ENCODE measurements at places on chromosomes 2 and 18.

GRCh38 chr18:35470435-35470834 is 27.3 kb downstream of the INO80C start:
- no peak for DNase-seq

DNA sequence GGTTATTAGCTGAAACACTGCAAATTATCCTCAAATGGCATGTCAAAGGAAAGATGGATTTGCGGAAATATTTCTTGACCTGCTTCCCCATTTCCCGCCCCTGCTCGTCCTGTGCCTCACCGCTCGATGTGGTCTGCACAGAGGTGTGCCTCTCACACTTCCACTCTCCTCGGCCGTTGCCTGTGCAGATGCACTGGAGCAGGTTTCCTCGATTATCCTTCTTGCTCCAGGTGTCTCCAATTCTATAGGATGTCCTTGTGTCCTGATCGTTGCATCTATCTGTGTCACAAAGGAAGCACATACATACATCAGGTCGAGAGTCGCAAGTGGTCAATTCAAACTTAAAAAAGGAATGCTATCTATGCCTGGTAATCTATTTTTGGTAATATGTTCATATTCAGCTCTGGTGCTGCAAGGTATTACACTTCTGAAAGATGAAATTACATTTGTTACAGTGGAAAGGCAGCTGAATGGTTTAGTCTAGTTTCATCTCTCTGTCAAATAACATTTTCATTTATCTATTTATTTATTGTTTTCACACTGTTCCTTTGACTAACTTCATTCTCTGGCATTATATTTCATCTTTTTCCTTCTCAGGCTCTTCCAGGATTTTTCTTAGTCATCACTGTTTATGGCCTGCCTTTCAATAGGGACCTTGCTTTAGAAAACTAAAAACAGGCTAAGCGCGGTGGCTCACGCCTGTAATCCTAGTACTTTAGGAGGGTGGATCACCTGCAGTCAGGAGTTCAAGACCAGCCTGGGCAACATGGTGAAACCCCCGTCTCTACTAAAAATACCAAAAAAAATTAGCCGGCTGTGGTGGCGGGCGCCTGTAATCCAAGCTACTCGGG is 7.6 kb downstream of the FN1 start:
- no peak for DNase-seq

DNA sequence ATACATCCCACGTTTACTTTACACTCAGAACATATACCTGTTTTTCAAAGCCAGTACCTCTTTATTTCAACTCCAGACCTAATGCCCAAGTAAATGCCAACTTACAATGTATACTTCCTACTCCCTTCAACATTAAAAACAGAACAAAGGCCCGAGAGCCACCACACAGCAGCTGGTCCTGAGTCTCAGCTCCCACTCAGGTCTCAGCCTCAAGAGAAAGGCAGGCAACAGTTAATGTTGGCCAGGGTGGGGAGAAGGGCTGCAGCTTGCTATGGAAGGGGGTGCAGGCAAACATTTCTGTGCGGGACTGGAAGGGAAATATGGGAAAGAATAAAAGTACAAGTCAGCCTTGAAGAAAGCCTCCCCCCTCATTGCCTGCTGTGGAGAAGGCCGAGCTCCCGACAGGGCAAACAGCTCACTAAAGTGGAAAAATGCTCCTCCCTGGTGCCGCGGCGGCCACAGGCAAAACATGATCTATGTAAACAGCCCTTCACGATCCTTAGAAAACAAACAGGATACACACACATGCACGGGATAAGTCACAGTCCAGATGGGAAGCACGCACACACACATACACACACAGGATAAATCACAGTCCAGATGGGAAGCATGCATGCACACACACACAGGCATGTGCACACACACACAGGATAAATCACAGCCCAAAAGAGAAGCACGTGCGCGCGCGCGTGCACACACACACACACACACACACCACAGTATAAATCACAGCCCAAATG is 67.4 kb downstream of the ADNP2 start:
- no peak for DNase-seq

DNA sequence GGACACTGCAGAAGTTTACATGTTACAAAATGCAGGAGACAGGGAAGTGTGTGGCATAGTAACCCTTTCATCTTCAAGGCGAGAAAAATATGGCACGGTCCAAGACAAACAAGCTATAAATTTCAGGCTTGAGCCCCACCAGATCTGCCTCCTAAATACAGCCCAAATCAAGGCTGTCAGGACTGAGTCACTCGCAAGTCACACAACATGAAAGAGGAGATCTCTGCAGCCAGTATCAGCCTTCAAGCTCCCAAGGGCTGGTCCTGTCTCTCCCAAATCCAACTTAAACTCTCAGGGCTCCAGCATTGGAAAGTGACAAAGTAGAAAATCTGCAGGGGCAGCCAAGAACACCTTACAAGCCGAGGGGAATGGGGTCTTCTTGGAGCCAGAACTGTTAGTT is 106.3 kb upstream of the GATA6 start:
- peak; percentile 45 for DNase-seq

GRCh38 chr2:9191041-9191481 is 15.6 kb upstream of the ASAP2 start:
- peak; percentile 91 for DNase-seq

GRCh38 chr2:126635281-126635680 is 20.7 kb upstream of the GYPC start:
- no peak for DNase-seq

- DNase-seq = no peak
These were observed 36.6 kb upstream of the ASB1 start for GRCh38 chr2:238389988-238390589.

DNA sequence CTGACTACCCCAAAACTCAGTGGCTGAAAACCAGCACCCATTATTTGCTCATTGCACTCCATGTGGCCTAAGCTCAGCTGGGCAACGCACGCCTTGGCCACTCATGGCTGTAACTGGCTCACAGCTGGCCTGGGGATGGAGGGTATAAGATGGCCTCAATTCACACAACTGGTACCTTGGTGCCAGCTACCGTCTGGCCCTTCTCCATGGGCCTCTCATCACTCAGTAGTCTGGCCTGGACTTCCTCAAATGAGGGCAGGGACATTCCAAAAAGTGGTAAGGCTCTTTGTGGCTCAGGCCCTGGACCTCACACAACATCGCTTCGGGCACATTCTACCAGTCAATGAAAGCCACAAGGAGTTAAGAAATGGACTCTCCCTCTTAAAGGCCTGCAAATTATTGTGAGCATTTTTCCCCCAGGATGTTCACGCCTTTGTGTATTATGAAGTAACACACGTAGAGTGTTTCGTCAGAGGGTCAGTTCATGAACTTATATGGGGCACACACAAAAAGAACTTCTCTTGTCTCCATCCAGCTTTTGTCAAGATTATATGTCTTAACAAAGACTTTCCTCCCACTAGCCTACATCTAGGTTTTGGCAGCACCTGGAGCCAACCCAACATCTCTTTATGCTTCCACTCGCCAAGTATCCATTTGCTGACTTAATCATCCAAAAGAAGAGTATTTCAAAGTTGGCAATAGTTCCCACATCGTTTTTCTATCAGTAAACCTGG is 145.2 kb downstream of the CCBE1 start:
- no peak for DNase-seq

DNA sequence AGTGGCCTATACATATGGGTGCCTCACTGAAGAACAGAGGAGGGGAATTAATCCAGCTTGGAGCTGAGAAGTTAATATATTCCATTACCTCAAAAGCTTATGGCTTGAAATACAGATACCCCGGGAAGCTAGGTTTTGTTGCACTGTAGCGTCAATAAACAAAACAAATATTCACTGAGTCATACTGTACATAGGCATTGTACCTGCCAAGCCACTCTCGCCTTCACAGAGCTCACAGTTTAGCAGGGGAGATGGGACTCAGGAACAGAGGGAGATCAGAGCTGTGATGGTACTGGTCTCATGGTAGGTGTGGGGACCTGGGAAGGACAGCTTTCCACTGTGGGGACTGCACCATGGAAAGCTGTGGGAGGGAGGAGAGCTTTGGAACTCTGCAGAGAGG is 111.2 kb upstream of the ST6GAL2 start:
- no peak for DNase-seq

- no peak for DNase-seq
These were observed 307 bp downstream of the CDH2 start for GRCh38 chr18:28176698-28176947.

DNA sequence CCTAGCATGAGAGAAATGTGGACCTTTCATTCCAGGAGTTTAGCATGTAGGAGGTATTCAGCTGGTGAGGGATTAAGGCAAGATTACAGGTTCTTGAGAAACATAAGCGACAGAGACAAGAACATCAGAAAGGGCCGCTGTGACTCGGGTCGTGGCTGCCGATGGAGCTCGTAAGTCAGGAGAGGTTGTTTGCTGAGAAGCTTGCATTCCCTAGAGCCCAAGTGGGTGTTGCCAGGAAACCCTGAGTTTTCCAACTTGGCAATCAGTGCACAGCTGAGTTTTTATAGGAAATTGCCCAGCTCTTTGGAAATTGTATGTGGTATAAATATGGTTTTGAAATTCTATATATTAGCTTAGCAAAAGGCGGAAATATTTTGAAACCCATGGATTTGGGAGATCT is 46.4 kb upstream of the CYP1B1 start:
- no peak for DNase-seq

GRCh38 chr2:240232961-240233884 is 92.8 kb upstream of the OTOS start:
- DNase-seq = peak; percentile 97

- no peak for DNase-seq
These were observed 6.2 kb upstream of the CNTNAP5 start for GRCh38 chr2:124018890-124019289.

DNA sequence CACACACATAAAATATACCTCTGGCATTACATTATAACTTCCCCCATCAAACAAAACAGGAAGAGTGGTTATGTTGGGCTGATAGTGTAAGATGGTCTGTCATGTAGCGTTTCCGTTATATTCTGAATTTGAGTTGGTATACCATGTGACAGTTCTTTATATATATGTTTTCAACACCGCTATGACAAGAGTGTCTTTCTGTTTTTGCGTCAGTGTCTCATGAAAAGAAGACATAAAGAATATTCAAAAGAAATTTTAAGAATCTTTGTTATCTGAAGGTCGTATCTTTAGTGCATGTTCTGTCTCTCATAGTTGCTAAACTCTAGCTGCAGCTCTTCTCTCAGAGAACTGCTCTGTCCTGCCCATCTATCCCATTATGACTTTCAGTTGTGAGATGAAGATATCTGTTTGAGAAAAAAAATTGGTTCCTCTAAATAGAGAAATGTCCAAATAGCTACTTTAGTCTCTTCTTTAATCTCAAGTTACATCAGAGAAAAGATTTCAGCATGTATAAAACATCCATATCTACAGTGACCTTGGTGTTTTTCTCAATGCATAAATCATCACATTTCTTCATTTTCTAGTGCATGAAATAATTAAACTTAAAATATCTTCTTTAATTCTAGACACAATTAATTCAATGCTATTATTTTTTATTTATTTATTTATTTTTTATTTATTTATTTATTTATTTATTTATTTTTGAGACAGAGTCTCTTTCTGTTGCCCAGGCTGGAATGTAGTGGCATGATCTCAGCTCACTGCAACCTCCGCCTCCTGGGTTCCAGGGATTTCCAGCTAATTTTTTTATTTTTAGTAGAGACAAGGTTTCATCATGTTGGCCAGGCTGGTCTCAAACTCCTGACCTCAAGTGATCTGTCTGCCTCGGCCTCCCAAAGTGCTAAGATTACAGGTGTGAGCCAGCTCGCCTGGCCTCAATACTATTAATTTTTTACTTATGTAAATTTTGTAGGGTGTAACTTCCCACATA is 24.3 kb upstream of the PSME4 start:
- no peak for DNase-seq

- DNase-seq = peak; percentile 89
These were observed at the start of gene SERTAD2 for GRCh38 chr2:64653109-64654062. Gene SERTAD2 (minus strand): TSS chr2:64653913. CDS start chr2:64636871, 17,042 bp downstream.

DNA sequence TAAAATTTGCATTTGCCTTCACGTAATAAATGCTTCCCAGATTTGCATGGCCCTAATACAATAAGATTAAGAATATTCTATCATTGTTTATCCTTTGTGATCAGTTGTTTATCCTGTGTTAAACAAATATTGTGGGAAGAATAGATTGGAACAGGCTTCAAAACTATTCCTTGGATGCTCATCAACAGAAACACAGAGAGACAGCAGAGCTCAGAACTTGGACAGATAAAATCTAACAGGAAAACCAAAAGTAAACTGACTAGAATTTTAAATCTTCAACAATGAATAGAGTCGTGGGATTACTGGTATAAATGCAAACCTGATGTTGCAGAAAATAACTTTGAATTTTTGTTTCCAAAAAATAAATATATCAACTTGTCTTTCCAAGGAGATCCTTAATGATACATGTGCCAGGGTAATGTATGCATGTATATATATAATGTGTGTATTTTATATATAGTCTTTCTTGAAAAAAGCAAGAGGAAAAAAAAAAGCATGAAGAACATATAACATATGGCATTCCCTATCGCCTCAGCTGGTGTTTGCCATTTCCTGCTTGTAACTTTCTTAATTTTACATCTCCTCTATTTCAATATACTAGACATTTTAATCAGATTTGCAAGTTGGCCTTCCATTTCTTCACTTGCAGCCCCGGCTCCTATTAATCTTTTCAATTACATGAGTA is 59.9 kb upstream of the TANK start:
- no peak for DNase-seq

- no peak for DNase-seq
These were observed 283.6 kb downstream of the CYP26B1 start for GRCh38 chr2:71864085-71864484.

GRCh38 chr18:48782381-48782861 is 168.3 kb downstream of the SMAD7 start:
- no peak for DNase-seq

DNA sequence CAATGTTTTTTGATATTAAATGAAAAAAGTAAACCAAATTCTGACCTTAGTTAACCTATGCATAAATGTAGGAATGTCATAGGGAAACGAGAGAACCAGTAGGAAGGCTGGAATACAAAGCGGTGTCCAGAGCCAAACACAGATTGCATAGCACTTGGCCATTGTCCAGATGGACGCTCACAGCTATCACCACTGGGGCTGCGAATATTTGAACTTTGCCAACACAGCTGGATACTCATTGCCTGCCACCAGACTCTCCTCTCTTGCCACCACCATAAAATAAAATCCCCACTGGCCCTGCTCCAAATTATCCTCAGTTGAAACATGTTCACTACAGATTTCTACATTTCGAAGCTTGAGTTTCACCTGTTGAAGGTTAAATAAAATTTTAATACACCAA is 159.3 kb upstream of the GULP1 start:
- no peak for DNase-seq
